ENCODE measurements at places on chromosomes 2 and 18.

DNA sequence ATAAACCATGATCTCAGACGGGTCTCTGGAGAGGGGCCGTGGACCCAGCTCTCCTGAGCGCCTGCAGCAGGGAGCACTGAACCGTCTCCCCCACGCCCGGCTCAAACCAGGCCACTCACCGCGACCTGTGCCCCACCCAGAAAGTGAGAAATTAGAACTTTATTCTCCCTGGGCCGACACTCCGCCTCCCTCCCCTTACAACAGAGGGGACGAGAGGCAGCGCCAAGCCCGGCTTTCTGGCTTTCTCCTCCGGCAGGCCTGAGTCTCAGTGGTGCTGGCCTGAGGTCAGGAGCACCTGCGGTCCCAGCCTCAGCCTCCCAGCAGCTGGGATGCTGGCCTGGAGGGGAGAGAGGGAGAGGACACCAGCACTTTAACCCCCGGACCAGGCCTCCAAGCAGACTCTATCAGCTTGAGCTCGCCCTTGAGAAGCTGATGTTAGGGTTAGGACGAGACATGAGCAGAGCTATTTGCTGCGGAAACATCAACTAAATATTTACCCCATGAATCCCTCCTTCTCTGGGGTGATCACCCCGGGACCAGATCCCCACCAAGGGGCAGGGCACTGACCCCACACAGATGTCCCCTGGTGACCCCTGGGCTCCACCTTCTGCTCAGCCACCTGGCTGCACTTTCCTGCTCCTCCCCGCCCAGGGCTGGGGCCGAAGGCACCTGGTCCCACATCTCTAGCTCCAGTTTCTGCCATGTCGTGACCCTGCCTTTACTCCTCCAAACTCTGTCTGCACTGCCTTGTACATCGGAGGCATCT, 856.3 kb upstream of the SALL3 start:
- no peak for DNase-seq

- DNase-seq = no peak
Measured at GRCh38 chr2:41727152-41727551, 320.7 kb upstream of the PKDCC start.

- DNase-seq = no peak
Measured at GRCh38 chr2:224944707-224945547, 97.3 kb downstream of the DOCK10 start.

GRCh38 chr2:231683292-231684235, 24.8 kb upstream of the PTMA start:
- peak; percentile 79 for DNase-seq

- DNase-seq = no peak
Measured at GRCh38 chr2:50385349-50385748, 646.6 kb downstream of the NRXN1 start.

DNA sequence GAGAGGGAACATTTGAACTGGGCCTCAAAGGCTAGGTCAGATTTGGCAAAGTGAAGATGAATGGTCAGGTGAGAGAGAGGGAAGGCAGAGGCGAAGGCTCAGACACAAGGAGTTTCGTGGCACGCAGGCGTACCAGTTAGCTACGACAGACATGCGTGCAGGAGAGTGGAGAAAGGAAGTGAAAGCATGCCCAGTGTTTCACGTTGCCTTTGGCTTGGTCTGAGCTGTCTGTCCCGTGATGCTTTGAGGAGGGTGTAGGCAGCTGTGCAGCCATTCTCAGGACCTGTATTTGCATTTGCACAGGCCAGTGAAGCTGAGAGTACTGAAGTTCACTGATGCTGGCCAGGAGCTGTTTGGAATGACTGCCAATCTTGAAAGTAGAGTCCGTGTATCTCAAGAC, 69.5 kb downstream of the HNRNPLL start:
- DNase-seq = no peak
